HT1080 (cell line): ENCODE measurements at places on chromosomes 5 and 9.

DNA sequence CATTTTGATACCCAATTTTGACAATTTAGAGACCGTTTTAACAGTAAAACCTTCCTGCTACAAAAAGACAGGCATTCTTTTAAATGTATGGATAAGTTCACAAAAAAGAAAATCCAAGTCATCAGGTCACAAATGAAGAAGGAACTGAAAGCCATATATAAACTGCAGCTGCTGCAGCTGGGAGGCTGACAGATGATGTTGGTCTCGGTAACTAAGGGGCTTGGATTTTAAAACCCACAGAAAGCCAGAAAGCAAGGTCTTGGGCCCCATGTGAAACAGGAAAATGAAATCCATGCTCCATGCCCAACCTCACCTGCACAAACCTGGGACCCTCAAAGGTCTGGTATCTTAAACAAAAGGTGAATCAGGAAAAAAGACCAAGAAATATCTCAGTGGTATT, 15.7 kb upstream of the C5orf34 start:
- DNase-seq = no peak

- DNase-seq = no peak
Observed at GRCh38 chr5:9387879-9388278, 158.0 kb downstream of the SEMA5A start.

GRCh38 chr5:170437621-170438375, 48.6 kb upstream of the KCNMB1 start:
- DNase-seq = no peak

GRCh38 chr5:36017622-36018021, 26.4 kb upstream of the UGT3A1 start:
- DNase-seq = no peak

DNA sequence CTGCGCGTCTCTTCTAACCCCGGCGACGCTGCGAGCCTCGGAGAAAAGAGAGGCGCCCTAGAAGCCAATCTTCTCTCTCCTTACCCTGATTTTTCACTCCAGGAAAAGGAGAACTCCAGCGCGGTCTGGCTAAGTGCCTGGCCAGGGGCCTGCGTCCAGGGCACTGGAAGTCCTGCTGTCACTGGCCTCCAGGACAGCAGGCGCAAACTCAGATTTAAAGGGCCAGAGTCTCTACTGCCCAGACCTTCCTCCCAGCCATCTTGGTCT, 553 bp upstream of the FOXB2 start:
- no peak for DNase-seq

GRCh38 chr5:14402424-14402823, 179.2 kb upstream of the OTULINL start:
- no peak for DNase-seq

DNA sequence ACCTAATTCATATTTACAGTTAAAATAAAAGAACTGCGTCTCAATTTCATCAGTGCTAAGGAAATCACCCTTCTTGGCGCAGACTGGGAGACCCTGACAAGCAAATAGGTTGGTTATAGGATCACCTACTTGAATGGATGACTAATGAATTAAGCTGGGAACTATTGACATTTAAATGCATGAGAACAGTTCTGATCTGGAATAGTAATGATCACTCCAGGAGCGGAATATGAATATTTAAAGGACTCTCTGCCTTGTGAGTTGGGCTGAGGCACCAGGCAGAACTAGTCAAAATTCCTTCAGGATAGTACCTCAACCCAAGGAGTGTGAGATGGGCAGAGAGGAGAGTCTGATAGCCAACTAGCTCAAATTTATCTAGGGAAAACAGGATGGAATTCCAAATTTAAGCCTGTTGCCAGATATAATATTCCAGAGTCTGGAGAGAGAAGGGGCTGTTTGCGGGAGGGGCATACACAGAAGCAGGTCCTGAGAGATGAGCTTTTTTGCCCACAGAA, 364.4 kb downstream of the CSNK1G3 start:
- DNase-seq = no peak

GRCh38 chr9:111759762-111760639, 34.7 kb downstream of the SHOC1 start:
- peak; percentile 81 for DNase-seq

DNA sequence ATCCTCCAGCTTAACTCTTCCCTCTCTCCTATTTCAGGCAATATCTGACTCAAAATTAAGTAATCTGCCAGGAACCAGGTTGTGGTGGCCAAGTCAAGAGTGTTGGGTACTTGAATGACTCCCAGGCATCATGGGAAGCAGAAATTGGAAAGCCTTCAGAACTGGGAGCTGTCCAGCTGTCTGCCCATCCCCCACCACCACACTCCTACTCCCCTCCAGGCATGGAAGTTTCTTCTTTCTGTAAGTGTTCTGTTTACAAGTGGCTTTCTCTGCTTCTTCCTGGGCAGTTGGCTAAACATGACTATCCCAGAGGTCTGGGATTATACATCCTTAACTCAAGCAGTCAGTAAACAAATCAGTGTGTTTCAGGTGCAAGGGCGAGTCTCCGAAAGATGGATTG, 14.6 kb upstream of the PBX3 start:
- no peak for DNase-seq

DNA sequence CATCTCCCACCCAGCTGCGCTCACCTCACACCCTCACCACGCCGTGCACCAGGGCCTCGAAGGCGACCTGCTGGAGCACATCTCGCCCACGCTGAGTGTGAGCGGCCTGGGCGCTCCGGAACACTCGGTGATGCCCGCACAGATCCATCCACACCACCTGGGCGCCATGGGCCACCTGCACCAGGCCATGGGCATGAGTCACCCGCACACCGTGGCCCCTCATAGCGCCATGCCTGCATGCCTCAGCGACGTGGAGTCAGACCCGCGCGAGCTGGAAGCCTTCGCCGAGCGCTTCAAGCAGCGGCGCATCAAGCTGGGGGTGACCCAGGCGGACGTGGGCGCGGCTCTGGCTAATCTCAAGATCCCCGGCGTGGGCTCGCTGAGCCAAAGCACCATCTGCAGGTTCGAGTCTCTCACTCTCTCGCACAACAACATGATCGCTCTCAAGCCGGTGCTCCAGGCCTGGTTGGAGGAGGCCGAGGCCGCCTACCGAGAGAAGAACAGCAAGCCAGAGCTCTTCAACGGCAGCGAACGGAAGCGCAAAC, 1.1 kb downstream of the POU4F3 start:
- no peak for DNase-seq

DNA sequence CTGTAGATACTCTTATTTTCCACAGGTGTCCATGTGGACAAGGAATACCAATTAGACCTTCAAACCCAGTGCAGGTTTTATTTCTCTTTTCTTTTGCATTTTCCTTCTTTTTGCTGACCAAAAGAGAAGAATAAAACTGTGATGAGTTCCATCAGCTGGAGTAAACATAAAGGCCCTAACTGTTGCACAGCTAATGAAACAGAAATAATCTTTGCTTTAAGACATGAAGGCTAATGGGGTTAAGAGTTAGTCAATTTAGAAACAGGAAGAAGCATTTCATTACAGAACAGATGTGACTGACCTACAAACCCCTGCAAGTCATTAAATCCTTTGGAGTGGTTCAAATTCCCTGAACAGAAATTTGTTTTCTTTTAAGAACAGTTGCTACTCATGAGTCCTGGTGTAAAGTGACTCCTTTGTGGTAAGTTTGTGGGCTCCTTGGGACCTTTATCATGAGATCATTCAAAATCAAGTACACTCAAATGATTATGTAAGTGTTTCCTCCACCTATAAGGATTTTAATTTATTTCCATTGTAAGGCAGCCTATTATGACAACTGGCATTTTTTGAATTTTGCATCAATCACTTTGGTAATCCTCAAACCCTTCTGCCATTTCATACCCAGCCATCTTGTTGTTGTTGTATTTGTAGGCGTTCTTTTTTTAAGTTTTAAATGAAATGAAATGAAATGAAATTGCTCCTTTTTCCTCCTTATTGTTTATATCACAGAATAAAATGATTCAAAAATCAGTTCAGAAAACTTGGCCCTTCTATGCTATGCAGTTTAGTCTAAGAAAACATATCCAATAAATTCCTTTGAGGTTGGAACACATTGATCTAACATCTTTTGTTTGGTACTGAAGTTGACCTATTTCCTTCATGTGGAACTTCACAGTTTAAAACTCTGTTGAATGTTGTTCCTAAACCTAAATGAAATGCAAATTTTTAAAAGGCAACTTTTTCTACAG, 1.3 kb downstream of the MINAR2 start:
- no peak for DNase-seq

DNA sequence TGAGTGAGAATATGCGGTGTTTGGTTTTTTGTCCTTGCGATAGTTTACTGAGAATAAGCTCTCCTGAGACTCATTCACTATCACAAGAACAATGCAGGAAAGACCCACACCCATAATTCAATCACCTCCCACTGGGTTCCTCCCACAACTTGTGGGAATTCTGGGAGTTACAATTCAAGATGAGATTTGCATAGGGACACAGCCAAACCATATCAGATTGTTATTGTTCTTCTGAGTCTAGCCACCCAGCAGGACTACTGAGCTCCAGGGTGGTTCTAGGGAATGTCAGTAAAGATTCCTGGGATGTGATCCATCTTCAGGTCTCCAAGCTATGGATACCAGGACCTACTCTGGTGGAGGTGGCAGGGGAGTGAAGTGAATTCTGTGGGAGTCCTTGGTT, 2075.1 kb upstream of the CDH9 start:
- no peak for DNase-seq

DNA sequence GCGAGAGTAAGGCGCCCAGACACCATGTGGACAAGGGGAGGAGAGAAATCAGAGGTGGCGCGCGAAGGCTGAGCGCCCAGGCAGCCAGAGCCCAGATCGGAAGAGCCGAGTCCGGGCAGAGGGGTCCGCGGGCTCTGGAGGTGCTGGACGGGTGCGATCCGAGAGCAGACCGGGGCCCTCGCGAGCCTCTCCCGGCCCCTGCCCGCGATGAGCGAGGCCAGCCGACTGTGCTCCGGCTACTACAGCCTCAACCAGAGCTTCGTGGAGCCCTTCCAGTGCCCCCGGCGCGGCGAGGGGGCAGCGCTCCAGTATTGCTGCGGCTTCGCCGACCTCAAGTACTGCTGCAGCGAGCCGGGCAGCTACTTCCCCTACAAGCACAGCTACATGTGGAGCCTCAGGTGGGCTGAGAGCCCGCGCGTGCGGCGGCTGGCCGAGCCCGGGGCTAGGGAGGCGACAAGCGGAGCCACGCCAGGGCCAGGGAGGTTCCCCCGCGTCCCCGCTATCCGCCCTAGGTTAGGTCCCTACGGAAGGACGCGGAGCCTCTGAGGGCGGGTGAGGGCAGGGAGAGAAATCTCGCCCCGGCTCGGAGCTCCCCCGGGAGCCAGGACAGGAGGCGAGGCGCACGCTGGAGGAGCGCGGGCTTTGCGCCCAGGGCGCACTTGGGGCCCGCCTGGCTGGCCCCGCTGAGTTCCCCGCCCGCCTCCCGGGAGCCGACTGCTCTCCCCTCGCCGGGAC, at the start of gene SHISAL2B:
Gene SHISAL2B, plus strand, starts transcription at position 87 of the 735 bp plus-strand sequence. Its CDS starts 121 bp downstream, at position 208.
- peak; percentile 17 for DNase-seq

DNA sequence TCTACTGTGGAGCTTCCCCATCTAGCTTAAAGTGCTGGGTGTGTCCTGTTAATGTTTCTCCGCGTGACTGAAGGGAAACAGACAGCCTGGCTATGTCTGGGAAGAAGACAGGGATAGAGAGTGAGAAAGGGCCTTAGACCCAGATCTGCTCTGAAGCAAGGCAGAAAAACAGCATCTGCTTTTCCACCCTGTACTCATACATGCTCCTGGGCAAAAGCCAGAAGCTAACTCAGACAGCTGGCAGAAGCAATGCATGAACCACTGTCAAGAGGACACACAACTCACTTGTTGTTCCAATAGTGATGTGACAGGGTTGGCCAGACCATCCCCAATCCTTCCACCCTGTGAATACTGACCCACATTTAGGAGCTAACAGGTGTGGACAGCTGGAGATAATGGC, 63.3 kb downstream of the DPYSL3 start:
- DNase-seq = no peak

- no peak for DNase-seq
Observed at GRCh38 chr5:176927562-176927961, 28.4 kb upstream of the HK3 start.

DNA sequence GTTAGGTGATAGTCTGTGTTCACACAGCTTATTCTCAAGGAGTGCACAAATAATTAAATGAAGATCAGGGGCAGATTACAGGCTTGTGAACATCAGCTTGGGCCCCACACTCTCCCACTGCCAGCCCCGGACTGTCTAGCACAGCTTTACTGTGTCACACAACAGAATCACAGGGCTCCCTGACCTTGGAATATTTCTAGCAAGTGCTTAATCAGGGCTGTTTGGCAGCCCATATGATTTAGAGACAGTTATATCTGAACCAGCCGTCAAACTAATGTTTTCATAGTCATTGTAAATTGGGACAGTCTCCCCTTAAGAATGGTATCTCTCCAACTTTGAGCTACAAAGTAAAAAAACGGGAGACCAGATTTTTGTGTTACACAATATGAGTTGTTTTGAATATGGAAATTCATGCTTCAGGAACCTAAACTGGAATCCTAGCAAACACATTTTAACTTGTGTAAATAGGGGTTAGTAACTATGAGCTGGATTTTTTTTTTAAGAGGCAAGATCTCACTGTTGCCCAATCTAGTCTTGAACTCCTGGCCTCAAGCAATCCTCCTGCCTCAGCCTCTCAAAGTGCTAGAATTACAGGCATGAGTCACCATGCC, 517.6 kb downstream of the BNC2 start:
- DNase-seq = no peak

- no peak for DNase-seq
Observed at GRCh38 chr9:105390871-105391270, 57.0 kb upstream of the FSD1L start.

GRCh38 chr5:134464988-134465815, 53.5 kb upstream of the CDKN2AIPNL start:
- no peak for DNase-seq

GRCh38 chr9:133306242-133307204, 29.5 kb downstream of the SURF6 start:
- peak; percentile 62 for DNase-seq

- DNase-seq = no peak
Observed at GRCh38 chr9:127905788-127906191, 6.4 kb upstream of the ST6GALNAC6 start.

DNA sequence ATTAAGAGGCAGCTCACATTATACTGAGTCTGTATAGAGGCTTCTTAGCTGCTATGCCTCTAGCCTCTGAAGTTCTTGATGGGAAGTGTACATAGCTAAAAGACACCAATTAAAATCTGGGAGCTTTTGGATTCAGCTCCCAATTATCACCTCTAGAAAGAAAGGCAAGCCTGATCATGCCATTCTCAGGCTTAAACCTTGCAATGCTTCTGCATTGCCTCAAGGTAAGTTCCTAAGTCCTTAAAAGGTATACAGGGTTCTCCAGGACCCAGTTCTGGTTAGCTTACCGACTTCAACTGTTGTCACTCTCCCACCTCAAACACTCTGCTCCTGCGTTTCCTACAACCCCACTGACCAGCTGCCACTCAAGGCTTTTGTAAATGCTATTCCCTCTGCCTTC, 17.5 kb upstream of the CCL28 start:
- no peak for DNase-seq

- DNase-seq = peak; percentile 31
Observed at GRCh38 chr5:121628783-121629182, 222.9 kb upstream of the FTMT start.

DNA sequence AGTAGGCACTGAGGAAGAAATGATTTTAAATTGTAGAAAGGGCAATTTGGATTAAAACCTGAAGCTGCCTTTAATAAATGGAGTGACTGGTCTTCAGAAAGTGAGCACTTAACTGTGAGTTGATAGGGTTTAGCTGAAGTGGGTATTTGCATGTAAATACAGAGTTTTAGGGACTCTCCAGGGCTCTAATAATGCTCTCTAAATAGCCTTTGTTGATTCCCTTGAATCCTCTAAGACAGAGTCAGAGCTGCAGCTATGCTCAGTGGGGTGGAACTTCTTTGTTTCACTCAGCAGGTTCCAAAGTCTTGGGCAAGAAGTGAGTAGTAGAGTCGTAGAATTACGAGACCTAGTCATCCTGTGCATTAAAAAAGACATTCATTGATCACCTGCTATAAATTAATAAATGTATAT, 21.4 kb downstream of the GLRA1 start:
- DNase-seq = no peak
